ENCODE measurements at places on chromosomes 1 and 21.

DNA sequence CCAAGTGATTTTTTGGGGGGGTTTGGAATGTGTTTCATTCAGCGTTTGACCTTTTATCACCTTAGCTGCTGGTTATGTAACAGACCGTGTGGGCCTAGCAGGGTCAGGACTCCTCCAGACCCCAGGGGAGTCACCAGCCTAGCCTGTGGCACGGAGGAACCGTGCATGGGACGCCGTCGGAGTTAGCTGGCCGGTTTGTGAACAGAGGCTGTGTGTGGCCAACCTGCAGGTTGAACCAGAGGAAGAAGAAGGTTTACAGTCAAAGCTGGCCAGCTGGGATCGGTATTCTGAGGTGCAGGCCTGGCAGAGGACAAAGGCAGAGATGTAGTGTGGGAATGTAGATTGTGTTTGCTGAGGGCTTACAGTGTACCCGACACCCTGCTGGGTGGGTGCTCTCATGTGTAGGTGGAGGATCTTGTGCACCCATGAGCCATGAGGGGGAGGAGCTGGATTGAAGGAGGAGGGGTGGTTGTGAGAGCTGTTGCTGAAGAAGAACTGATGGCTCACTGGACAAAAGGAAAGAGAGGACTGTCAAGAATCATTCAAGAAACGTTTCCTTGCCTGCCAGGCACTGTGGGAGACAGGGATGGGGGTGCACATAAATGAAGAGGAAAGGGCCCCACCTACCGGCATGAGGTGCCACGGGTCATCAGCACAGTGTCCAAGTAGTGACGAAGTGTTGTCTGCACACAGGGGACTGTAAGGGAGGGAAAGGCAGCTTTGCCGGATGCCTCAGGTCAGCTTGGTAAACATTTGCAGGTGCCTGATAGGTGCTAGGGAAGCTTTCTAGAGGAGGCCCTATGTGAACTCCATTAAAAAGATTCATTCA, 40.0 kb upstream of the PWP2 start:
- DNase-seq = peak; percentile 37

GRCh38 chr1:200862713-200863415, 9.9 kb upstream of the GPR25 start:
- no peak for DNase-seq

- DNase-seq = no peak
Measured at GRCh38 chr1:92929461-92929860, 31.8 kb downstream of the DIPK1A start.

- no peak for DNase-seq
Measured at GRCh38 chr1:200368556-200368955, 41.3 kb downstream of the ZNF281 start.

GRCh38 chr1:60041783-60042182, 31.8 kb downstream of the C1orf87 start:
- DNase-seq = no peak

- no peak for DNase-seq
Measured at GRCh38 chr1:39391691-39392679, 99.5 kb upstream of the BMP8A start.

- DNase-seq = no peak
Measured at GRCh38 chr21:35275776-35276175, 226.7 kb upstream of the RUNX1 start.

GRCh38 chr21:16642353-16642752, 870.5 kb upstream of the CXADR start:
- no peak for DNase-seq

- no peak for DNase-seq
Measured at GRCh38 chr1:244388961-244389360, 62.7 kb downstream of the ADSS2 start.

- DNase-seq = no peak
Measured at GRCh38 chr1:4006676-4007374, 106.8 kb upstream of the C1orf174 start.

DNA sequence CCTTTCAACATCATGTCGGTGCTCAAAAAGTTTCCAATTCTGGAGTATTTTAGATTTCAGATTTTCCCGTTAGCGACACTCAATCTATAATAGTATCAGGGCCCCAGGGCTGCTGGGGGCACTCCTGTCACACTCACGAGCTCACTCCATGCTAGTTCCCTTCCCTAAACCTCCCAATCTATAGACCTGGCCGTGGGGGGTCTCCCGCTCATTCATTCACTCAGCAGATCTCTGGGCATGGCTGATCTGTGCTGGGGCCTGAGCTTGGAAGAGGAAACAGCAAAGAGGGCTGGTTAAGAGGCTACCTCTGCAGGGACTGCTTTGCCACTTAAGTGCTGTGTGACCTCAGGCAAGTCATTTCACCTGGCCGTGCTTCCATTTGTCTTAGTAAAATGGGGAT, 46.8 kb upstream of the LAPTM5 start:
- no peak for DNase-seq

DNA sequence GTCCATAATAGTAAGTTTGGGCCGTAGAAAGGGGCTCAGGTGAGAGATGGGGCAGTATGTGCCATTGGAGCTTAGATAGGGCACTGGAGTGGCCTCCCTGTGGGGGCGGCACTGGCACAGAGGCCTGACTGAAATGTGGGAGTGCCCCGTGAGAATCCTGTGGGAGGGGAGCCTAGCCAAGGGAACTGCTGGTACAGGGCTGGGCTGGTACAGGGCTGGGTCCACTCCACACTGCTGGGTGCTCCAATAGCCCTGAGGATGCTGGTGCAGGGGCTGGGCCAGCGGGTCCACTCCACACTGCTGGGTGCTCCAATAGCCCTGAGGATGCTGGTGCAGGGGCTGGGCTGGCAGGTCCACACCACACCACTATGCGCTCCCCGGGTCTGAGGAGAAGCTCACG, 44.8 kb upstream of the PWP2 start:
- peak; percentile 58 for DNase-seq

DNA sequence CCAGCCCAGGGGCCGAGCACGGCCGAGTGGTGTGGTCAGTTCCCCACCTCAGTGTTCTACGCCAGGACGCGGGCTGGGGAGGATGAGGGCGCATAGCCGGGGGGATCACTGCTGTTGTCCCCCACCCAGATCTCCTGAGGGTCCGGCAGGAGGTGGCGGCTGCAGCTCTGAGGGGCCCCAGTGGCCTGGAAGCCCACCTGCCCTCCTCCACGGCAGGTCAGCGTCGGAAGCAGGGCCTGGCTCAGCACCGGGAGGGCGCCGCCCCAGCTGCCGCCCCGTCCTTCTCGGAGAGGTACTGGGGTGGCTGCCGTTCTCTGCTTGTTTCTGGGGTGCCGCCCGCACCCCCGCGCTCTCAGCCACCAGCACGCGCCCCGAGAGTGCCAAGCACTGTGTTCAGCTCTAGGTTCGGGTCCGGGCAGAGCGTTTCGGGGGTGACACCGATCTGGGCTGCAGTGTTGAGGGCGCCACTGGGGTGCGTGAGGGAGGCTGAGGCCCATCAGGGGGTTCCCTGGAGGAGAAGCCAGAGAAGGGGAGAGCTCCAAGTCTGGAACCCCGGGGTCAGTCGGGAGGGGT, 17.4 kb downstream of the SAMD11 start:
- no peak for DNase-seq
